ENCODE measurements at places on chromosomes 2 and 18.

DNA sequence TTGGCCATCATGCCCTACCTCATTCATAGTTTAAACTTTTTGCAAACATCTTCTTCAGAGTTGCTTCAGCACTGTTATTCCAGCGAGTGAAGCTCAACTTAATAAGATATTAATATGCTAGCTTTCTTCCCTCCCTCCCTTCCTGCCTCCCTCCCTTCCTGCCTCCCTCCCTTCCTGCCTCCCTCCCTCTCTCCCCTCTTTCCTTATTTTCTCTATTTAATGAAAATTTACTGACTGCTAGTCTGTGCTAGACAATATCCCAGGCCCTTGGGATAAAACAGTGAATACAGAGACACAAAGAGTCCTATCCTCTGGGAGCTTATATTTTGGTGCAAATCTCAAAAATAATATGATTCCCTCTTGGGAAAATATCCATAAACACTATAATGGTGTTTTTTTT lies 42.9 kb downstream of the DOCK10 start:
- peaks cover 16% of the 10 kb centered on the region for H3K36me3 ChIP-seq
- peak overlapping the region; percentile 54 for H3K27ac ChIP-seq
- no peak for DNase-seq
- peaks cover 88% of the 10 kb centered on the region for H3K4me1 ChIP-seq

- H3K36me3 ChIP-seq = peaks cover 19% of the 10 kb centered on the region
- no peak overlapping the region for H3K4me3 ChIP-seq
- peaks cover 34% of the 10 kb centered on the region for H3K4me1 ChIP-seq
- no peak overlapping the region for H3K27ac ChIP-seq
These were observed 139.8 kb downstream of the MAP4K4 start for GRCh38 chr2:101837354-101837753.

- no peak overlapping the region for H3K4me3 ChIP-seq
- DNase-seq = no peak
- H3K4me1 ChIP-seq = peaks cover 7% of the 10 kb centered on the region
- no peak overlapping the region for H3K27ac ChIP-seq
- peaks cover 39% of the 10 kb centered on the region for H3K36me3 ChIP-seq
These were observed 147.1 kb downstream of the THADA start for GRCh38 chr2:43448822-43449110.

DNA sequence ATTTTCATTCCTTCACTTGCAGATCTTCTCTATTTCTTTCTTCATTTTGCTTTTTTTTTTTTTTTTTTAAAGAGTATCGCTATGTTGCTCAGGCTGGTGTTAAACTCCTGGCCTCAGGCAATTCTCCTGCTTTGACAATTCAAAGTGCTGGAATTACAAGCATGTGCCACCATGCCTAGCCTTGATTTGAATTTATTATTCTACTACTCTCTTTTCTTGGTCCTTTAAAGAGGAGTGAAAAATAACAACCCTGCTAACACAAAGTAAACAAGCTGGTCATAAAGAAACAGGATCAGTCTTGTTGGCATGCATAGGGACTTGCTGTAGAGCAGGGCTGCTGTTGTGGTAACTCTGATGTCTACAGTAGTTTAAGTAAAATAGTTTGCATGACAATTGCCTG lies 1615.3 kb upstream of the ZEB2 start:
- H3K4me1 ChIP-seq = no peaks in the 10 kb centered on the region
- H3K27me3 ChIP-seq = no peaks in the 10 kb centered on the region
- H3K4me3 ChIP-seq = no peak overlapping the region
- no peaks in the 10 kb centered on the region for H3K36me3 ChIP-seq
- H3K27ac ChIP-seq = no peak overlapping the region

GRCh38 chr2:12071318-12071717 lies 324.9 kb downstream of the LPIN1 start:
- no peak overlapping the region for H3K4me3 ChIP-seq
- H3K4me1 ChIP-seq = peaks cover 45% of the 10 kb centered on the region
- no peak overlapping the region for H3K27ac ChIP-seq

GRCh38 chr18:10705786-10706185 lies 180.0 kb downstream of the NAPG start:
- H3K27me3 ChIP-seq = peaks cover 13% of the 10 kb centered on the region
- H3K4me1 ChIP-seq = no peaks in the 10 kb centered on the region
- DNase-seq = no peak
- no peak overlapping the region for H3K27ac ChIP-seq
- H3K36me3 ChIP-seq = no peaks in the 10 kb centered on the region
- no peak overlapping the region for H3K4me3 ChIP-seq

- H3K4me1 ChIP-seq = peaks cover 43% of the 10 kb centered on the region
- H3K27ac ChIP-seq = peak overlapping the region; percentile 100
These were observed 614 bp upstream of the COQ10B start for GRCh38 chr2:197452754-197453122.

- no peaks in the 10 kb centered on the region for H3K4me1 ChIP-seq
- H3K36me3 ChIP-seq = no peaks in the 10 kb centered on the region
- H3K27me3 ChIP-seq = no peaks in the 10 kb centered on the region
- no peak for DNase-seq
- no peak overlapping the region for H3K27ac ChIP-seq
These were observed 220.5 kb downstream of the PMAIP1 start for GRCh38 chr18:60120231-60120750.

GRCh38 chr2:222013889-222014288 lies 284.9 kb downstream of the PAX3 start:
- DNase-seq = no peak
- no peaks in the 10 kb centered on the region for H3K4me1 ChIP-seq
- no peak overlapping the region for H3K27ac ChIP-seq
- H3K4me3 ChIP-seq = no peak overlapping the region
- H3K27me3 ChIP-seq = peaks cover 7% of the 10 kb centered on the region

DNA sequence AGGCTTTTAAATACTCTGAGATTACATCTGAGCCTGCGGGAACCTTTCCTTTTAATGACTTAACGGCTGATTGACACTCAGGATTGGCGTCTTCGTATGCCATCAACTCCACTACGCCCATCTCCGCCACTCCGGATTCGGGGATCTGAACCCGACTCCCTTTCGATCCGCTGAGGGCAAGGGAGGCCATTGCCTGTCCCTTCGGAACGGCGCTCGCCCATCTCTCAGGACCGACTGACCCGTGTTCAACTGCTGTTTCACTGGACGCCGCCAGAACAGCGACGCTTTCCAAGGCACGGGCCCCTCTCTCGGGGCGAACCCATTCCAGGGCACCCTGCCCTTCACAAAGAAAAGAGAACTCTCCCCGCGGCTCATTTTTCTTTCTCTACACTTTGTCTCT lies 90.4 kb downstream of the PID1 start:
- H3K27ac ChIP-seq = no peak overlapping the region
- H3K4me3 ChIP-seq = no peak overlapping the region
- DNase-seq = no peak
- peaks cover 8% of the 10 kb centered on the region for H3K36me3 ChIP-seq

- no peak for DNase-seq
- H3K36me3 ChIP-seq = peaks cover 5% of the 10 kb centered on the region
- no peaks in the 10 kb centered on the region for H3K4me1 ChIP-seq
- no peak overlapping the region for H3K4me3 ChIP-seq
These were observed 34.7 kb downstream of the RBKS start for GRCh38 chr2:27855476-27855875.

DNA sequence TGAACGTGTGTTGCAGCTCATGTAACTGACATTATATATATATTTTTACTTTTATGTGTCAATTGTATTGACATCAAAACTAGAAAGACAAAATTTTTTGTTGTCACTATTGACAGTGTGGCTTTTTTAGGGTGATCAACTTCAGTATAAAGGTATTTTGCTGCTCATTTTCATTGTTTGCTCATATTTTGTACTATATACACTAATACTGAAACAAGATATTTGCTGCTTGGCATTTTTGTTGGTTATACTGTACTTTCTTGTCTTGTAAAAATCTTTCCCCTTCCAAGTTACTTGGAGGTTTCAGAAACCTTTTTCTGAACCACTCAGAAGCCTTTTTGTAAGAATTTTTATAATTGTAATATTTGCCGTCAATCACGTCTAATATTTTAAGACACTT lies 16.5 kb downstream of the AFTPH start:
- H3K4me3 ChIP-seq = no peak overlapping the region
- H3K27me3 ChIP-seq = no peaks in the 10 kb centered on the region
- peaks cover 74% of the 10 kb centered on the region for H3K4me1 ChIP-seq
- no peak overlapping the region for H3K27ac ChIP-seq
- DNase-seq = no peak
- H3K36me3 ChIP-seq = peaks cover 8% of the 10 kb centered on the region

GRCh38 chr18:23956483-23956882 lies 58.1 kb upstream of the TTC39C start:
- H3K27ac ChIP-seq = no peak overlapping the region
- H3K4me1 ChIP-seq = no peaks in the 10 kb centered on the region
- no peak for DNase-seq

DNA sequence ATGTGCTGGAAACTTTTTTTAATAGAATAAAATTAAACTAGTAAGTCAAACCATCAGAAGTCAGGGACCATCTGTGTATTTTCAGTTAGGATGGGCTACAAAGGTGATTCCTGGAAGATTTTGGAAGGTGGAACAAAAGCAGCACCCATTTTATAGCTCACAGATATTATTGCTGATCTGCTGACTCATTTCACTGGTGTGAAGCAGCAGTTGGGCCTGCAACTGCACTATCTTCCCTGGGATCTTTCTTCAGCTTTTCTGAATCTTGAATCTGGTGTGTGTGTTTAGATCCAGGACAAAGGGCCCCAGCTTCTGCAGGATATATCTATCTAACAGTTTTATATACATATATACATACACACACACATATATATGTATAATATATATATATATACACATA lies 35.6 kb upstream of the BCL11A start:
- H3K36me3 ChIP-seq = no peaks in the 10 kb centered on the region
- DNase-seq = no peak
- H3K4me1 ChIP-seq = no peaks in the 10 kb centered on the region
- H3K27me3 ChIP-seq = peaks cover 15% of the 10 kb centered on the region
- no peak overlapping the region for H3K27ac ChIP-seq
- no peak overlapping the region for H3K4me3 ChIP-seq

GRCh38 chr2:144099780-144100377 lies 420.0 kb downstream of the ZEB2 start:
- no peak overlapping the region for H3K4me3 ChIP-seq
- H3K27me3 ChIP-seq = no peaks in the 10 kb centered on the region
- peaks cover 4% of the 10 kb centered on the region for H3K36me3 ChIP-seq
- no peak overlapping the region for H3K27ac ChIP-seq
- no peak for DNase-seq

GRCh38 chr2:98601532-98602132 lies 6.7 kb downstream of the COA5 start:
- peaks cover 6% of the 10 kb centered on the region for H3K36me3 ChIP-seq
- H3K27me3 ChIP-seq = no peaks in the 10 kb centered on the region
- peaks cover 34% of the 10 kb centered on the region for H3K4me1 ChIP-seq
- H3K27ac ChIP-seq = peak overlapping the region; percentile 46

DNA sequence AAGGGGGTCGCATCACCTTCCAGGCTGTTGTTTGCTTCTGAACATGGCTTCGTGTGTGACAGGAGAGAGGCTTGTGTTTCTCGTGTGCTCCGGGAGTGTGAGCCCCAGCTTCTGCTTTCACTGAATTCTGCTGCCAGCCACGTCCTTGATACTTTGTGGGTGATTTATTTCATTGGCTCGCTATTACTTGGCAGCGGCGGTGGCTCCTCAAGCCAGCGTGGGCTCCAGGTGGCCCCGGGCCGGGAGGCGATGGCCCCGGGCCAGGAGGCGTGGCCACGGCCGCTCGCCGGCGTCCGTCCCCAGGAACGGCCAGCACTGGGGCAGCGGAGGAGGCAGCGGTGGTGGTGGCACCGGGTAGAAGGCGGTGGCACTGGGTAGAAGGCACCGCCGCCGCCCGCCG lies 63.1 kb downstream of the NAPG start:
- peaks cover 2% of the 10 kb centered on the region for H3K27me3 ChIP-seq
- peaks cover 15% of the 10 kb centered on the region for H3K36me3 ChIP-seq
- H3K4me1 ChIP-seq = no peaks in the 10 kb centered on the region
- DNase-seq = no peak
- no peak overlapping the region for H3K4me3 ChIP-seq

DNA sequence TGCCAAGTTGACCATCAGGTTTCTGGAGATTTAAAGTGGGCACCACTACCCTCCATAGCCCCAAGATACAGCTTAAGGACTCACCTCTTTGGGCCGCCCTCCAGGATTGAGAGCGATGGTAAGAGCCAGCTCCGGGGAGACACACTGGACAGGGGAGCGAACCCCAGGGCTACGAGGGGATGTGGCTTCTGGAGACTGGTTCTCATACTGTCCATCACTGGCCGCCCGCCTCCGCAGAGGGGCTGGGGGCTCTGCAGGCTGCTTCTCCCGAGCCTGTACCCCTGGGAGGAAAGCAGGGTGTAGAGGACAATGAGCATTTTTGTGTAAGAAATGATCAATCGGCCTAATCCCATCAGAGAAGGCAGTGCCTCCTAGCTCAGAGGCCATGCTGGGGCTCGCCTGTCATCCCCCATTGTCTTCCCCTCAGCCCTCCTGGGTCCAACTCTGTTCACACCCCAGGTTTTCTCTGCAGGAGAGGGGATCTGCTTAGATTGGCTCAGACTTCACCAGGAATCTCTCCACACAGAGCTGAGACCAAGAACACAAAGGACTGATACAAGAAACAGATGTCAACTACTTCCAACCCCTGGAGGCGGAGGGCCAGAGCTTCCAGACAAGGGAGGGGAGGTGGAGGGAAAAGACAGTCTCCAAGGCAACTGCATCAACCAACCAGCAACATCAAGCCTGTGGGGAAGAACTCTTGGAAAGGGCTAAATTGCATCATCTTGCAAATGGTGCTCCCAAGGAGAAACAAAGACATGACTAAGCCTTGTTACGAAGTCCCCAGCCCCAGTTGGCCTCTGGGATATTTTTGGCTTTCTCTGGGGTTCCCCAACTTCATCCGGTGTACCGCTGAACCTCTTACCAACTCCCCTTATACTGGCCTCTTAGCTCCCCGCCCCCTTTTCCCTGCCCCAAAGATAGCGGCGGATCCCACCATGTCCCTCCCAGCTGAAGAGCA lies 166.6 kb downstream of the TNS1 start:
- H3K4me3 ChIP-seq = no peak overlapping the region
- H3K27ac ChIP-seq = no peak overlapping the region
- H3K36me3 ChIP-seq = no peaks in the 10 kb centered on the region
- H3K4me1 ChIP-seq = no peaks in the 10 kb centered on the region
- no peak for DNase-seq

GRCh38 chr18:9428862-9429661 lies 46.3 kb upstream of the RALBP1 start:
- no peak overlapping the region for H3K4me3 ChIP-seq
- no peak for DNase-seq
- peaks cover 2% of the 10 kb centered on the region for H3K27me3 ChIP-seq
- peaks cover 6% of the 10 kb centered on the region for H3K4me1 ChIP-seq

- no peak overlapping the region for H3K27ac ChIP-seq
- no peaks in the 10 kb centered on the region for H3K27me3 ChIP-seq
- peaks cover 26% of the 10 kb centered on the region for H3K4me1 ChIP-seq
- no peak for DNase-seq
These were observed 3.0 kb downstream of the SH2D6 start for GRCh38 chr2:85421260-85422071.

DNA sequence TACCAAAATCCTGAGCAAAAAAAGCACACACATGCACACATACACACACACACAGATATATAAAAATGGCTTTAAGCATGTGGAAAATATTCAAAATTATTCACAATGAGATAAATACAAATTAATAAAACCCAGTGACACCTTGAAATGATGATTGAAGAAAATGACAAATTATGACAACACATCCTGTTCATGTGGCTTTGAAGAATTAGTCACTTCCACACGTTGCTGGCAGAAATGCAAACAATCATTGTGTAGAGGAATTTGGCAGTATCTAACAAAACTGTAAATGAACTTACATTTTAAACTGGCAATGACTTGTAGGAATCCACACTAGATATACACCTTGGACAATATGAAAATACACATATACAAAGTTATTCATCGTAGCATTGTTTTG lies 95.8 kb upstream of the RGPD4 start:
- H3K27me3 ChIP-seq = no peaks in the 10 kb centered on the region
- no peaks in the 10 kb centered on the region for H3K4me1 ChIP-seq
- H3K27ac ChIP-seq = no peak overlapping the region
- no peak overlapping the region for H3K4me3 ChIP-seq
- H3K36me3 ChIP-seq = no peaks in the 10 kb centered on the region
